Stimulated activated CD8-positive, alpha-beta memory T cell treated with anti-CD3 and anti-CD28 coated beads, Interleukin-7, amount 100 ng/mL, for 48 hours (primary cell): ENCODE measurements at places on chromosomes 7 and 10.

GRCh38 chr10:76882245-76882644 lies 755.4 kb downstream of the KCNMA1 start:
- no peak for DNase-seq

- DNase-seq: no peak
Observed at GRCh38 chr10:20806487-20806886, 90.6 kb downstream of the NEBL start.

DNA sequence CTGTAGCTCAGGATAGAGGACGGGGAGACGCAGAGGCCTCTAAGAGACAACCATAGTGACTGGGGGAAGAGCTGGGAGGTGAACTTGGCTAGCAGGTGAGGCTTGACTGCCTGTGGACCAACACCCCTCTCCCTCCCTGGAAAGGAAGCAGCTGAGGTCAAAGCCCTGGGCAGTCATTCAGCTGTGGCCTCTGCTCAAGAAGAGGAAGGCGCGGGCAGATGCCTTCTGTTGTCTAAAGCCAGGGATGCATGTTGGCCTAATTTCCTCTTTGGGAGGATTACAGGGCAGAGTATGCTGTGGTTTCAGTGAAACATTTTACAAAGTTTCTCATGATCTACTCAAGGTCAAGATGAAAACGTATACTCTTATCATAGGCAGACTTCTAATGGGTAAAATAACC lies 327.1 kb downstream of the PRPF18 start:
- no peak for DNase-seq

DNA sequence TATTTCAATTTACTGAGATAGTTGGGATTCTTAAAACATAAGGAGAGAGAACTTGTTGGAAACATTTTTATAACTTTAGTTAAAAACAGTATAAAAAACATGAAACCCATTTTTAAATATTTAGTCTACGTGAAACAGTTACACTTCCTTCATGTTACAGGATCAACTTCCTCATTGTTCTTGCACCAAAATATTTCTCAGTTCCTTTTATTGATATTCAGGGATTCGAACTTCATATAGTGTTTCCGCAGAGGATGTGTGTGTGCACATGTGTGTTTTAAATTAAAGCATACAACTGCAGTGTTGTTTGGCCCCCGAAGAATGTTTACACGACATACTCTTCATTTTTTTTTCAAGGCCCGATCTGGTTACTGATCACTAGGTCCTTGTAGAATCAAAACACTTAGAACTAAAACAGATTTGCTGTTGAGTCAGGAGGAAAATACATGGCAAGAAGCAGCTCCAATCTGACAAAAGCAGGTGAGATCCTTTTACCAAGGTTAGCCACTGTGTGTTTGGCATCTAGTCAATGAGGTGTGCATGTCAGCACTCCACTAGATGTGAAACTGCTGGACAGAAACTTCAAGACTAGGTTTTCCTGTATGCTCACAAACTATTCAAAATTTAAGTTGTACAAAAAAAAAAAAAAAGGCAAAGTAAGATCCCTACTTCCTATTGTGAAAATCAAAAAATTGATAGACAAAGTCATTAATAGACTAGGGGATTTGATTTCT lies 60.4 kb downstream of the INSYN2A start:
- DNase-seq: no peak
